ENCODE measurements at places on chromosomes 16 and 17. TPM values are rescaled to one million over a fixed set of nuclear protein-coding genes. Genes with fewer than 3 reads are reported as not detected.

RASL10B gene
- total RNA-seq: 14.7 TPM

NPTX1 gene
- 0.48 TPM for total RNA-seq

QRICH2 gene
- total RNA-seq: 0.48 TPM

KRTAP3-2 gene
- total RNA-seq: 31.1 TPM
